ENCODE measurements at places on chromosomes 5 and 9.

DNA sequence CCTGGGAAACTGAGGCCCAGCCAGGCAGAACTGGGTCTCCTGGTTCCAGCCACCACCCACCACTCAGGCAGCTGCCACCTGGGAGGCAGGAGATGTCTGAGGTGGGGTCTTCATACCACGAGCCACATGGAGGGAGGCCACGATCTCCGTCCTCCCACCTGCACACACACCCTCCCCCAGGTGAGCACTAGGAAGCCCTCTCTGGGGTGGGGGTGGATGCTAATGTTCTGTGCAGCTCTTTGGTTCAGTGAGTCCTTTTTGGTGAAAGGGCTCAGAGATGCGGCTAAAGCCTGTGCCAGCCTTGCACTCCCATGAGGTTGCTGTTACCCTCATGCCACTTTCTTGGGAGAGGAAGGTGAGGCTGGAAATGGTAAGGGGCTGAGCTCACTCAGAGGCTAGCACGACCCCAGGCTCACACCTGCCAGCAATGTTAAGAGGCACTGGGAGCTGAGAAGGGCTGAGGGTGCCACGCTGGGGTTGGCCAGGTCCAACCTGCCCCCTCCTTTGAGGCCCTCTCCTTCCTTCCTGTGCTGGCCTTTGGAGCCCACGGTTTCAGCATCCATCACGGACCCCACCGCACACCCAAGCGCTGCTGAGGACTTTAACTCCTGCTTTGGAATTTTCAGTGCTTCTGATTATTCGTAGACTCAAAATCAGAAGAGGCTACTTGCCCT lies 26.6 kb upstream of the OBP2B start:
- no peak for DNase-seq

- no peak for DNase-seq
Observed at GRCh38 chr5:36252722-36253365, 11.1 kb upstream of the NADK2 start.

DNA sequence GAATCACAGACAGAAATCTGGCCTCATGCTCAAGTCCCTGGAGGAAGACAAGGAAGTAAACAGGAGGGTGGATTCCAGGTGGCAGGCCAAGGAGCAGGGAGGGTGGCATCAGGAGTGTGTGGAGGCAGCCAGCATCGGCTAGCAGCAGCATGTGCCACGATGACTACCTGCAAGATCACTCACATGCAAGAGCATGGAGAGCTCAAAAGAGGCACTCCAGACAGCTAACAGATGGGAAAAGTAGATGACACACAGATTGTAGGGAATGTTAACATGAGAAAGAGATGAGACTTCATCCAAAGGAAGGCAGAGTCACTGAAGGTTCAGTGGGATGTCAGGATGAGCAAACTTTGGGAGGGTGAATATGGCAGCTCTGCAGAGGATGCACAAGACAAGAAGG lies 104.3 kb downstream of the SEMA5A start:
- DNase-seq = no peak

GRCh38 chr5:36153726-36154125 lies 1.8 kb downstream of the SKP2 start:
- no peak for DNase-seq

GRCh38 chr5:44806608-44807007 lies 2.1 kb upstream of the MRPS30 start:
- DNase-seq = no peak

GRCh38 chr5:120873083-120873482 lies 409.0 kb downstream of the PRR16 start:
- DNase-seq = no peak

- no peak for DNase-seq
Observed at GRCh38 chr5:11157132-11157531, 396.1 kb upstream of the DAP start.

- DNase-seq = no peak
Observed at GRCh38 chr9:109328978-109329637, 8.2 kb upstream of the EPB41L4B start.

- no peak for DNase-seq
Observed at GRCh38 chr5:94361832-94362796, 256.3 kb downstream of the KIAA0825 start.

GRCh38 chr5:124910354-124911016 lies 164.0 kb upstream of the ZNF608 start:
- no peak for DNase-seq

GRCh38 chr9:109975574-109976295 lies 195.7 kb downstream of the PALM2AKAP2 start:
- DNase-seq = no peak

DNA sequence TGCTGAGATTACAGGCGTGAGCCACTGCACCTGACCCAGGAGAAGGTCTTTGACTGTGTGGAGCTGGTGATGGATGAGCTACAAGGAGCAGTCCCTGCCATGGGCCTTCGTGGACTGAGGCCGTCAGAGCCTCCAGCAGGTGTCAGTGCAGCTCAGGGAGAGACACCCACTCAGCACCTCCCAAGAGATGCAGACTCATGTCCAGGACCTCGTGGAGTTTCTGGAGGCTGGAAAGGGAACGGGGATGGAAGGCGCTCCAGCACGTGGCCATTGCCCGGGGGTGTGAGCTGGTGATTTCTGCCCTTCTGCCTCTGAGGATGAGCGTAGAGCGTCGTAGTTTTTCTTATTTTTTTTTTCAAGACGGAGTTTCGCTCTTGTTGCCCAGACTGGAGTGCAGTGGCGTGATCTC lies 9.5 kb downstream of the TOR4A start:
- DNase-seq = no peak

- no peak for DNase-seq
Observed at GRCh38 chr9:120528327-120528726, 51.6 kb downstream of the CDK5RAP2 start.

GRCh38 chr5:115392611-115393010 lies 96.2 kb upstream of the CCDC112 start:
- DNase-seq = no peak

- no peak for DNase-seq
Observed at GRCh38 chr5:61732369-61732768, 400.3 kb downstream of the ZSWIM6 start.

DNA sequence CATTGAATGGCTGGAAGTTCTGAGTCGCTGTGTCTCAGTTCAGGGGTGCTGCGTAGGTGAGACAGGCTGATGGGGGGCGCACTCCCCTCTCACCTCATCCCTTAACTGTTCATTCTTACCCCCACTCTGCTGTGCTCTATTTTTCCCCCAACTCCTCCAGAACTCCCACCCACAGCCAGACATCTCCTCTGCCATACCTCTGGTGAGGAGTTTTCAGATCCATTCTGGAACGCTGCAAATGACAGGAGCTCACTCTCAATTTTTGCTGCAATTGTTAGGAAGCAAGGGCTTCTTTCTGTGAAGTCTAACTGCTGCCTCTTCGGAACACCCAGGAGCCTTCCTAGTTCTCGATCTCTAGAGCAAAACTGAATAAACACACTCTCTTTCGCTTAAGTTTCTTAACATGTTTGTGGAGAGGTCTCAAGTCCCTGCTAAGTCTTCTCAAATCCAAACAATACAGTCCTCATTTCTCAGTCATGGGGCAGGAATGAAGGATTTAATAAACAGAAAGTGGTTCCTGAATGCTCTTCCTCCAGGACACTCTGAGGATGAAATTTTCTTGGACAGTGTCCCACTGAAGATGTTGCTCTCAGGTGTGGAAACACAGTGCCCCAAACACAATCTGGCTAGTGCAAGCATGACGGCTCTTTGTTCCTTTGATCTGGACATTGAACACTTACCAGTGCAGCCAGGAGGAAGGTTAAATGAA lies 387.7 kb downstream of the KDM4C start:
- DNase-seq = no peak

DNA sequence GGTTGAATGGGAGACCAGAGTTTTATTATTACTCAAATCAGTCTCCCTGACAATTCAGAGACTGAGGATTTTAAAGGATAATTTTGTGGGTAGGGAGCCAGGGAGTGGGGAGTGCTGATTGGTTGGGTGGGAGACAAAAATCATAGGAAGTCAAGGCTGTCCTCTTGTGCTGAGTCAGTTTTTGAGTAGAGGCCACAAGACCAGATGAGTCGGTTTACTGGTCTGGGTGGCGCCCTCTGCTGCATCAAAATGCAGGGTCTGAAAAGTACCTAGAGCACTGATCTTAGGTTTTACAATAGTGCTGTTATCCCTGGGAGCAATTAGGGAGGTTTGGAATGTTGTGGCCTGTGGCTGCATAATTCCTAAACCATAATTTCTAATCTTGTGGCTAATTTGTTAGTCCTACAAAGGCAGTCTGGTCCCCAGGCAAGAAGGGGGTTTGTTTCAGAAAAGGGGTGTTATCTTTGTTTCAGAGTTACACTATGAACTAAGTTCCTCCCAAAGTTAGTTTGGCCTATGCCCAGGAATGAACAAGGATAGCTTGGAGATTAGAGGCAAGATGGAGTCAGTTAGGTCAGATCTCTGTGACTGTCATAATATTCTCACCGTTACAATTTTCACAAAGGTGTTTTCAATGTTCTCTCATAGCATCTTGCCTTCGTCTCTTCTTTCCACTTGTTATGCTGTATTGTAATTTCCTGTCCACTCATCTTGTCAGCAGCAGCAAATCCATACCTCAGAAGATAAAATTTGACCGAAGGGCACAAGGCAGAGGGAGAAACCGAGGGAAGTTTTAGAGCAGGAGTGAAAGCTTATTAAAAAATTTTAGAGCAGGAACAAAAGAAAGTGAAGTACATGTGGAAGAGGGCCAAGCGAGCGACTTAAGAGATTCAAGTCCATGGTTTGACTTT lies 59.2 kb upstream of the CLINT1 start:
- DNase-seq = peak; percentile 50

DNA sequence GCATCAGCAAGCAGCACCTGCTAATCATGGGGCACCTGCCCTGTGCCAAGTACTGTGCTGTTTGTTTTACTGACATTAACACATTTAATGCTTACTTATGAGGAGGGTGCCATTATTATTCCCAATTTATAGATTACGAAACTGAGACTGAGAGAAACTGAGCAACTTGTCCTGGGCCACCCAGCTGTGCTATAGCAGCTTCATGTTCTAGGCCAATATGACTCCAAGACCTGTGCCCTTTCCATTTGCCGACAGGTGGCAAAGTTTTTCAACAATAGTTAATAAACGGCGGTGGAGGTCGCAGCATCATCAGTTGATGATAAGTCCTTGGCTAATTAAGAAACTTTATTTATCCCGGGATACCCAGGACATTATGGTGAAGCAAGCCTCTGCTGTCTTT lies 55.4 kb downstream of the TIMD4 start:
- no peak for DNase-seq

DNA sequence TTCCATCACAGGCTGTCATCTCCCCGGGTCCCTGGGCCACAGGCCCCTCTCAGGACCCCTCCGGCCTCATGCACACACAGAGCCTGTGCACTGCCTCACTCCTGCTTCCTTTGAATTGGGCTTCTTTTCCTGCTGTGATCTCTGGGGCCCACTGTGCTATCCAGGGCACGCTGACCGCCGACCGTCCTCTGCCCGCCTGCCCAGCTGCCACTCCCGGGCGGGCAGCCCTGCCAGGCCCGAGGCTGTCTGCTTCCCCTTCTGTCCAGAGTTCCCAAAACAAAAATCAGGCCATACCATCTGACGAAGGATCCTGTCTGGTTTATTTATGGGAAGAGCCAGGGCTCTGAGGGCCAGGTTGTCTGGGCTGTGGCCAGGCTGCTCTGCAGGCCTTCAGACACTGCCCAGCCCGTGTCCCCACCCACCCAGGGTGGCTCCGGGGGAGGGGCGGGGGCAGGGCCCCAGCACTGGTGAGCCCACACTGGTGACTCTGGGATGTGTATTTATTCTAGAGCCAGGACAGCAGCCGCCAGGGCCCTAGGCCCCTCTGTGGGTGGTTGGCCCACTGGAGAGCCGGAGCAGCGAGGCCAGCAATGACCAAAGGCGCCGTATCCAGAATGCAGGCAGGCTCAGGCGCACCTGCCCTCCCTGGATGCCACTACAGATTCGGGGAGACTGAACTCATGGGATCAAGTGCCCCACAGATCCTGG lies 57.0 kb downstream of the ADAMTS2 start:
- DNase-seq = no peak

DNA sequence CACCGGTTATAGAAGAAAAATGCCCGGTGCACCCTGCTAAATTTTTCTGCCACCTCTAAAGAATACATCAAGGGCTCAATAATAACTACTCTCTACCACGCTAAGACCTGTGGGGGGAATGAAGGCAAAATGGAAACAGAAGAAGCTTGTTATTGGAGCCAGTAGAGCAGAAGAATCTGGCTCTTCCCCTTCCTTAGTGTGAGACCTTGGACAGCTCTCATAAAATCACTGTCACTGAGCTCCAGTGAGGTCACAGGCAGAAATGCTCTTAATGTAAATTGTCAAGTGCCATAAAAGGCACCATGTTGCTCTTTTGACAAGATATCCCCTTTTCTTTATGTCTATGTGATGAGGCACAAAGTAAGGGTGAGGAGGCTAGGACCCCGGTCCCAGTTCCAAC lies 74.4 kb downstream of the ASTN2 start:
- no peak for DNase-seq

GRCh38 chr5:139631520-139632165 lies 16.5 kb upstream of the CXXC5 start:
- no peak for DNase-seq

- DNase-seq = no peak
Observed at GRCh38 chr5:35408146-35408545, 177.9 kb upstream of the PRLR start.

- no peak for DNase-seq
Observed at GRCh38 chr5:179354305-179354882, 9.1 kb upstream of the ADAMTS2 start.

DNA sequence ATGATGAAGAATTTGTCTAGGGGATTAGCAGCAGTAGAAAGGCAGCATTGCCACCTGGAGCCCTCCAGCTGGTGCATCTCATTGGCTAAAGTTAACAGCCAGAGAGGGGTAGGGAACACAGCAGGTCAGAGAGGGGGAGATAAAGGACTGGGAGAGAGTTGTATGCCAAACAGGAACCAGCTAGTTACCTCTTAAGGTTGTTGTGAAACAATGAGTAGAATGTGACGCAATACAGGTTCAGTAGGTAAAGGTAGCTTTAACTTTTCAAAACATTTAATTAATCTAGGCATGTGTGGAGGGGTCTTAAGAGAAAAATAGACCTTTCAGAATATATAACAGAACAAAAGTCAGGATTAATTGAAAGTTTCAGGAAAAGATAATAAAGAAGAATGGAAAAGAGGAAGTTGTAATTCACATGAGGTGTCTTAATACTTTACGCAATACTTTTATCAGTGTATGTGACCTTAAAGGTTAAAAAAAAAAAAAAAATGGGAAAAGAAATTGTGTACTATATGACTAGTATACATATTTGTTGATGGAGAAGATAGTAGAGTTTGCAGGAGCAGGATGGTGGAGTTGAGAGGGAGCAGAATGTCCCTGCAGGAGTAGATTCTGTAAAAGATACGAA lies 14.3 kb downstream of the FBXO38 start:
- no peak for DNase-seq

DNA sequence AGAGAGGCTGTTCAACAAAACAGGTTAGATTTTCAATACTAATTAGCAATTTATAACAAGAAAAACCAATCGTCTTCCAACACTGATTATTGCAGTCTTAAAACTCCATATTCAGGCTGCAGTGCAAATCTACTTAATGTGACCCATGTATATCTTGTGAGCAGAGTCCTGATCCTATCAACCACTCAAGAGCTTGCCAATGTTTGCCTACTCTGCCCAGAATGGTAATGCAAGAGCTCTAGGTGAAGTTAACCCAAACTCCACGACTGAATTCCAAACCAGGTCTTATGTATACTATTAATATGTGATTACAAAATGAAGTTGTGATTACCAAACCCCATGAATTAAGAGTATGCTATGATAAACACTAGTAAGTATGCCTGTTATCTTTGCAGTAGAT lies 17.1 kb downstream of the EFNA5 start:
- DNase-seq = no peak

Measured in stimulated activated CD4-positive, alpha-beta T cell treated with anti-CD3 and anti-CD28 coated beads, Interleukin-1b, Interleukin-23, amount 100 ng/mL, for 4 hours (primary cell).